Activated naive CD4-positive, alpha-beta T cell treated with anti-CD3 and anti-CD28 coated beads for 36 hours (primary cell): ENCODE measurements at places on chromosomes 5 and 9. TPM values are rescaled to one million over a fixed set of nuclear protein-coding genes. Genes with fewer than 3 reads are reported as not detected.

- no peak for DNase-seq
These were observed 70.7 kb downstream of the GCNT1 start for GRCh38 chr9:76529653-76530052.

GRCh38 chr5:124849774-124850173 is 103.3 kb upstream of the ZNF608 start:
- no peak for DNase-seq

GRCh38 chr5:168734620-168735300 is 155.6 kb upstream of the PANK3 start:
- DNase-seq = peak; percentile 10

DNA sequence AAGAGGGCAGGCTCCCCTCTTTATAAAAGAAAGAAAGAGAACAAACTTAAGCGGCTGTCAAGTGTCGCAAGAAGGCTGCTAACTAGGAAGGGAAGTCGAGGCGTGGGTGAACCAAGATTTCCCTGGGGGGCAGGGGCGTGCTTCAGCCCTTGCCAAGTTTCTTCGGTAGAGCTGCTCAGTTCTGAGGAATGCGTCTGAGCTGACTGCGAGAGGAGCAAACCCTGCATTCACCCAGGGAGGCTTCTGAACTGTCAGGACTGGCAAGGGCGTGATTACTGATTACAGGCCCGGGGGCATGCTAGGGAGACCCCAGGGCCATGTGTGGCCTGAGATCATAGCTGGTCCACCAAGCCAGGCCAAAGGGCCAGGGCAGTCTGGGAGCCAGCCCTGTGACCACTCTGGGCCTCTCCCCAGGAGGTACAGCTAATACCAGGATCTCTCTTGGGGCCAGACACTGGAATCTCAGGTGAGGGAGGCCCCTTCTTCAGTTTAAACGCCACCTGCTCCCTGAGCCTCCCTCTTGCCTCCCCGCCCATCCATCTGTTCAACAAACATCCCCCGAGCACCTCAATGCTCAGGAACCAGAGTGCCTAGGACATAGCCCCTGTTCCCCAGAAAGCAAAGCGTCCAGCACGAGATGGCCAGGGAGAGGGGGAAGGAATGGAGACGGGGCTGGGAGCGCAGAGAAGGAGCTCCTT is 30.9 kb downstream of the SARDH start:
- peak; percentile 5 for DNase-seq

DNA sequence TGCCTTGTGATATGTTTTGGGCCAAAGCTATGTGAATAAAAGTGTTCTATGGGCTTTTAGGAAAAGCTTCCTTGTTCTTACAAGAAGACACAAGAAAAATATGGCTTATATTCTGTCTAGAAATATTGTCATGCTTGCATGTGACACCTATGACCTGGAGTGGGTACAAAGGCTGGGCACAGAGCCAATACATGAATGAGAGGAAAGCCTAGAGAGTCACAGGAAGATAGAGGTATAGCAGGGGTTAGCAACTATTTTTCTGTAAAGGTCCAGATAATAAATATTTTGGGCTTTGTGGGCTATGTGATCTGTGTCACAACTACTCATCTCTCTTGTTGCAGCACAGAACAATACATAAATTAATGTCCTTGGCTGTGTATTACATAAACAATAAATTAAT is 196.6 kb upstream of the CD180 start:
- DNase-seq = no peak

- DNase-seq = no peak
These were observed 394.5 kb upstream of the ZNF462 start for GRCh38 chr9:106468431-106468830.

- no peak for DNase-seq
These were observed 92.1 kb downstream of the ZCCHC7 start for GRCh38 chr9:37212435-37212834.

CDC25C gene
- 26.6 TPM for total RNA-seq

PGM5 gene
- total RNA-seq = not detected

CCDC192 gene
- not detected for total RNA-seq

ANKRD34B gene
- total RNA-seq = 0.10 TPM

IFNE gene
- total RNA-seq = not detected
